Posterior vena cava (tissue), 2 donors: ENCODE measurements at places on chromosomes 7 and 10. TPM values are rescaled to one million over a fixed set of nuclear protein-coding genes. Genes with fewer than 3 reads are reported as not detected.

GRCh38 chr7:50605059-50605458 lies 39.9 kb upstream of the DDC start:
- DNase-seq = no peak

- no peak for DNase-seq
Measured at GRCh38 chr10:83536426-83536825, 602.9 kb upstream of the GHITM start.

DNA sequence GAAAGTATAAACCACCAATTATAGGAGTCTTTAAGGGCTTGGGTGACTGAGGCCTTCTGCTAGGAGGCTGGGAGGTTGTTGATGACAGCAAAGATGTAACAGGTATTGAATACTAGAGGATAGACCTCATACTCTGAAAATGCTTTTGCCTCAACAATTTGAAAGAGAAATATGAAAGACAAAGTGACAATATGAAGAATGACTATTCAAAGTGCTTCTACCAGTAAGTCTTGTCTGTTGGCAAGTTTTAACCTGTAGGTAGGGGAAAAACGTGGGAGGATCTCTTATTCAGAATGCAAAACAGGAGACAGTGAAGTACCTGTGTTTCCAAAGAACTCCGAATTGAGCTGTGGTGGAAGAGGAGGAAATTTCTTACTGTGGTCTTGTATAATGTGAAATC lies 38.2 kb downstream of the GBF1 start:
- DNase-seq = no peak

DNA sequence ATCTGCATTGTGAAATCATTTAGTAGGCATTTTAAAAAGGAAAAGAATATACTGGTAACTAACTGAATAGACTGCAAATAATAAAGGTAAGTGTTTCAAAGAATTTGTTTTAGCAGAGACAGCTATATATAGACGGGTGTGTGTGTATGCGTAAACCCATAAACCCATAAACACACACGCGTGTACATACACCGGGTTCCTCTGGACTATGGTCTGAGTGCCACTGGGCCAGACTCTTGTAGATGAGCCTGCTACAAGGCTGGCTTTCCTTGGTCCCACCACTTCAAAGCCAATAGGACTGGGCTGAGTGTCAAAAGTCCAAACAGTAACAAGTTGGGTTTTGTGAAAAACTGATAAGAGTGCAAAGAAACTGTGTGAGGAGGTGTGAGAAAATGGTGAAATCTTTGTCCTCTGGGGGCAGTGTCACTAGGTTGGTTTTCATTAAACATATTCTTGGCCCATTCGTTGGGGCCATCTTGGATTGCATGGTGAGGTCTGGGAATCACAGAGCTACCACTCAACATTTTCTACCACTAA lies 39.8 kb downstream of the GNA12 start:
- no peak for DNase-seq

- DNase-seq = no peak
Measured at GRCh38 chr7:96347471-96347870, 25.6 kb upstream of the SLC25A13 start.

DNA sequence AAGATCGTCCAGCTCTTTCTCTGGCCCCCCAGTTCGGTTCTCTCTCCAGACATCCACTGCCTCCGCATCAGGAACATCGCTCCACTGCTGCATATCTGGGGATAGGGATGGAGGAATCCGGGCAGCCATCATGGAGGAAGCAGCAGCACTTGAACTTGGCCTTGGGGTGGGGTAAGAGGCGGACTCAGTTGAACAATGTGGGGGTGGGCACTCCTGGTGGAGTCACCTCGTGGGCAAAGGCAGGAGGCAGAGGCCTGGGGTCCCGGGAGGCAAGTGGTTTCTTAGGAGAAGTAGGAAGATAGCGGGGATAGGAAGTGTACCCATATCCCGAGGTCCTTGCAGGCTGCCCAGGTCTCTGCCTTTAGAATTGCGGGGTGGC lies 98.3 kb downstream of the CHST15 start:
- peak; percentile 72 for DNase-seq

DNA sequence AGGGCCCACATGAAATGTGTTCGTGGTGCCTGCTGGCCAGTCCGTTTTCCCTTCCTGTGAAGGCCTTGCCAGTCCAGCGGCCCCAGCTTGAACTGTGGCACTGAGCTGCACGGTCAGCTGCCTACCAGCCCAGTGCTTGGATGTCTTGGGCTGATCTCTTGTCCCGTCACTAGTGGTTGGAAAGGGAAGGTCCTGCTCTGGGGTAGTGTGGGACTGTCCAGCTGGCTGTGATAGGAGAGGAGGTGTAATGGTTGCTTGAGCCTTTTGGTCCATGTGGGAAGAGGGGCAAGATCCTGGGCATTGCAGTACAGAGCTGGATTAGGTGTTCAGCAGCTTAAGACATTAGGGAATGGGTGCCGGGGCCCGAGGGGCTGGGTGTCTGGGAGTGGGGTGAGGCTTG lies 15.0 kb downstream of the BUD23 start:
- DNase-seq = no peak

- no peak for DNase-seq
Measured at GRCh38 chr7:121605317-121605680, 209.2 kb upstream of the FAM3C start.

DNA sequence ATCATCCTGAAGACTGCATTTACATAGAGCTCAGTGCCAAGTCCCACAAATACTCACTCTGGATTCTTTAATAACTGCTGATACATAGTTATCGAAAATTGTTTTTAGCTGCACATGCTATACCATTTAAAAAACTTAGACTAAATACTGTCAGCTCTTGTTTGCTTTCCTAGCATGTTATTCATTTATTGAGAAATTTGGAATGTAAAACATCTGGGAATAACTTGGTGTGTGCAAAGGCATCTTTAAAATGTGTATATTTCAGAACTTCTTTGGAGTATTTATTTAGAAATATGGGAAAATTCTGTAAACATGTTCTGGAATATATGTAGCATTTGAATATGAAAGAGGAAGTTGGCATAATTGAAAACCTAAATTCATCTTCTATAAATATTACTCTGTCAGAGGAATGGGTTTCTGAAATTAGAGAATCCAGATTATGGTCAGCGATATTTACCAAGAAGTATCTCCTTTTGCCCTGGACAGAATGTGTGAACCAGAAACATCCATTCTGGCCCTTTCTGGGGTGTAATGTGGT lies 119.7 kb downstream of the ARID5B start:
- no peak for DNase-seq

- no peak for DNase-seq
Measured at GRCh38 chr10:127694580-127695193, 42.3 kb upstream of the FOXI2 start.

GRCh38 chr10:95782318-95782717 lies 26.4 kb downstream of the ENTPD1 start:
- no peak for DNase-seq

GRCh38 chr7:128734890-128735289 lies 4.3 kb upstream of the CALU start:
- DNase-seq = no peak

GRCh38 chr7:7157177-7157886 lies 25.0 kb upstream of the C1GALT1 start:
- no peak for DNase-seq

The PLAC9 gene
- total RNA-seq = 155 TPM

GRCh38 chr7:91596287-91596686 lies 284.2 kb downstream of the MTERF1 start:
- DNase-seq = no peak

- no peak for DNase-seq
Measured at GRCh38 chr7:40470091-40470592, 335.3 kb downstream of the SUGCT start.

DNA sequence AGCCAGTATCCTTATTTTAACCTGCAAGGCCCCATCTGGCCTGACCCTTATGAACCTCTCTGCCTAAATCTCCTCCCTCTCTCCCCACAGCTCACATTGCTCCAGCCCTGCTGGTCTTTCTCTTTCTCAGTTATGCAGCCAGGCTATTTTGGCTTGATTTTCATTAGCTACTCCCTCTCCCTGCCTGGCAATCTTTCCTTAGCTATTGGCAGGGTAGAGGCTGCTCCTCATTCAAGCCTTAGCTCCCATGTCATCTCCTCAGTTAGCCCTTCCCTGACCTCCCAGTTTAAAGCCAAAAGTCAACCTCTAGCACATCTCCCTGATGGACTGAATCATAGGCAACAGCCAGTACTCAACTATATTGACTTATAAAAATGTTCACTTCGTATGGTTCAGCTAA lies 214.4 kb upstream of the CELF2 start:
- no peak for DNase-seq

The TAS2R41 gene
- total RNA-seq = 0.81 TPM

DNA sequence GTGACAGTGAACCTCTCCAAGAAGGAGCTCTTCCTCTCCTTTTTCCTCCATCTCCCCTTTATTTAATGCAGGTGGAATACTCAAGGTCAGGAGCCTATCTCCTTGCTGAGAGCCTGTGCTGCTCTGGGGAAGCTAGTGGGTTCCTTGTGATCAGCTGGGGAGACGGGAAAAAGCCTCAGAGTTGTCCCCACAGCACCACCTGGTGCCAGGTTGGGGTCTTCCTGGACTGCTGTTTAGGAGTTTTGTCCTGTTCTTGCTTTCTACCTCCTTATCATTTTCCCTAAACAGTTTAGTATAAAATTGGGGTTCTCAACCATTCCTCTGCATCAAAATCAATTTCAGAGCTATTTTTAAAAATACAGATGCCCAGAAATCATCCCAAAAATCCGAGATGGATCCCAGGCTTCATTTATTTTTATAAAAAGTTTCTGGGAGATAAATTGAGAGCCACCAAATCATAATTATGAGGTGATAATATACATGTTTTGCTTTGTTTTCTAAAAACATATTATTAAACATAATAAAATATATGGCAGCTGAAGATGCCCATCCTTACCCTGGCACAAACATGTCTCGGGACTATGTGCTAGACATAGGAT lies 44.3 kb downstream of the MACC1 start:
- peak; percentile 84 for DNase-seq

DNA sequence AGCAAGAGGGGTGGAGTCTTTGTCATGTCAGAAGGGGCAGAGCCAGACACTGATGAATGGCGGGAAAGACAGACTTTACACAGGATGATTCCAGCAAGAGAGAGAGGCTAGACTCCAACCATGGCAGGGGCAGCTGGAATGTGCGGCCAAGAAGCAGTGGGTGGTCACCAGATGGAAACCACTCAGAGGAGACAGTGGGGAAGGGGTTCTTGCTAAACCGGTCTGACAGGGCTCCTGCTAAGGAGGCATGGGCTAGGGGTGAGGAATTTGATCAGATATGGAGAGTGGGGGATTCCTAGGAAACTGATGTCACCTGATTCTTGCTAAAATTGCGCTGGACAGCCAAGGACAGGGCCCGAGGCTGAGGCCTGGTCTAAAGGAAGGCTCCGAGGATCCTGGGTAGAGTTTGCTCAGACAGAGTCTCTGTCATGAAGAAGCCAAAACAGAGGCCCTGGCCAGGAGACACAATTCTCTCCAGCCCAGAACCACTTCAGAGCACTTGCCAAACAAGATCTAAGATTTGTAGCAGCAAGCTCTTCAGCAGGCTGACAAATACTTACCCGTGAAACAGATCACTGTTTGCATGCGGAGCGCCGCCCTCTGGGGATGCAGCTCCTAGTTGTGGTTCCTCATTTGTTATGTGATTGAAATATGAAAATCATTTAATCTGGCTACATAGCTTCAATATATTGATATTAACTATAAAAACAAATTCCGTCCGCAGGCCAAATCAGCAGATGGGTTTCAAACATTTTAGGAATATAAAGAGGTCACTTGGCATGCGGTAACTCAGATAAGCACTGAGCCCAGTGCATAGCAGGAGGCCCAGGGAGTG lies 377.0 kb downstream of the TCERG1L start:
- DNase-seq = no peak

GRCh38 chr7:73533742-73534141 lies 11.6 kb upstream of the BAZ1B start:
- peak; percentile 30 for DNase-seq

- no peak for DNase-seq
Measured at GRCh38 chr10:49079499-49079898, 35.8 kb downstream of the VSTM4 start.

- DNase-seq = peak; percentile 86
Measured at GRCh38 chr7:66043681-66044497, 31.7 kb upstream of the ASL start.

GRCh38 chr10:33666686-33667480 lies 332.4 kb upstream of the NRP1 start:
- no peak for DNase-seq

The CHST12 gene
- total RNA-seq = 28.3 TPM

The GDF2 gene
- not detected for total RNA-seq

DNA sequence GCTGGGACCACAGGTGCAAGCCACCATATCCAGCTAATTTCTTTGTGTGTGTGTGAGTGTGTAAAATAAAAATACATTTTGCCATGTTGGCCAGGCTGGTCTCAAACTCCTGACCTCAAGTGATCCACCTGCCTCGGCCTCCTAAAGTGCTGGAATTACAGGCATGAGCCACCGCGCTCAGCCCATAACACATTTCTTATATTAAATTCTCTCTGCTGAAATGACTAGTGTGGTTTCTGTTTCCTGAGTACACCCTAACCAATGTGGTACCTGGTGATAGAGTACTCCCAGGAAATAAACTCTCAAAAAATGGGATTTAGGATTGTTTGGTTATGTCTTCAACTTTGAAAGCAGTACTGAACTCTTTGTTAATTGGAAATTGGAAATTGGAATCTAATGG lies 19.4 kb upstream of the FHIP2A start:
- DNase-seq = no peak

The TMEM139 gene
- total RNA-seq = 0.29 TPM

- DNase-seq = no peak
Measured at GRCh38 chr7:127239814-127240213, 12.9 kb downstream of the GRM8 start.

DNA sequence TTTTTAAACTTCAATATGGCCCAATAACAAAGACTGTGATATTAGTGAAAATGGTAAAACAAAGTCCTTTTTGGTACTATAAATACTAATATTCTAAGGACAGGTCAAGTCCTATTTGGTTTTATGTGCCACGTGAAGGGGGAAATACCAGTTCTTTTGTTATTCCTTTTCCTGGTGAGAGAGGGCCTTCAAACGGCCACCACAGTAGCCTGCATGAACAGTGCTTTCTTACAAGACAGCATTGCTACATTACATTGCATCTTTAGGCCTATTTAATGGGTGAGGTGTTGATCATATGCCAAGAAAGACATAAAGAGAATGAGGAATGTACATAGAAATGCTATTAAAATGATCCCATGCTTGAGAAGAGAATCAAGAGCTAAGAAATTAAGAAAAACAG lies 214.8 kb downstream of the LRRTM3 start:
- no peak for DNase-seq

DNA sequence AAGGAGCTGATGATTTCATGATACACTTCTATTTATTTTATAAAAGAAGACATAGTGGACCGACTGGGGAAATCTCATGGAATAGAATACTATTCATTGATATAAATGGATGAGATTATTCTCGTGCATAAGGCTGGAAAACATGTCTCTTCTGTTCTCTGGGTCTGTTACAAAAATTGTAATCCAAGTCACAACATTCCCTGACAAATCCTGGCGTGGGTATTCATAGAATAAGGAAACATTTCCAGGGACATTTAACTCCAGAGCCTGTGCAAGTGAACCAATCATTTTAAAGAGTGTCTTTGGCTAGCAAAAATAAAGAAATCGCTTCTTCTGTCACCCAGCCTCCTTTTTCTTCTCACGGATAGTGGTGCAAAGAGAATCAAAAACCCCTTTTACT lies 1148.5 kb upstream of the AUTS2 start:
- no peak for DNase-seq

GRCh38 chr10:7458556-7458955 lies 47.7 kb upstream of the SFMBT2 start:
- no peak for DNase-seq

- peak; percentile 96 for DNase-seq
Measured at GRCh38 chr7:2863461-2864066, 19.5 kb upstream of the GNA12 start.

The TBC1D12 gene
- 12.0 TPM for total RNA-seq

The FBXO24 gene
- total RNA-seq = 0.14 TPM

The WNT2 gene
- total RNA-seq = 1.00 TPM

- DNase-seq = no peak
Measured at GRCh38 chr7:8490391-8491045, 57.1 kb downstream of the NXPH1 start.
